Activated B cell treated with CpG ODN at 0.5 μM for 24 hours (primary cell): ENCODE measurements at places on chromosomes 2 and 18. TPM values are rescaled to one million over a fixed set of nuclear protein-coding genes. Genes with fewer than 3 reads are reported as not detected.

- DNase-seq: no peak
- H3K36me3 ChIP-seq: no peaks in the 10 kb centered on the region
- no peak overlapping the region for H3K27ac ChIP-seq
Measured at GRCh38 chr18:10015941-10016819, 102.4 kb downstream of the VAPA start.

DNA sequence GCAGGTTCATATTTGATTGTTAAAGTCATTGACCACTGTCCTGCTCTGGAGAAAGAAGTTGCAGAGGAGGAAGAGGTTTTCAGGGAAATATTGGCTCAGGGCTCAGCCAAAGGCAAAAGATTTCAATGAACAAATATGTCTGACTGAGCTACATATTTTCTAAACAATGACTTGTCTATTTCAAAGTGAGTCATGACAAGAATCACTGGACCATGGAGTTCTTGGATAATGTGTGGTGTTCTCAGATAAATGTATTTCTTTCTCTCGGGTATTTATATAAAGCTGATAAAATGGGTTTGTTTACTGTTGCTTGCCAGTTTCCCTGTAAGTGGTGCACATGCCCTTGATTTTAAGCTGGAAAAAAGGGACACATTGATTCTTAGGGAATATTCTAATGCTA lies 34.3 kb upstream of the RMP24 start:
- no peaks in the 10 kb centered on the region for H3K36me3 ChIP-seq
- H3K4me3 ChIP-seq: no peak overlapping the region
- peaks cover 9% of the 10 kb centered on the region for H3K27me3 ChIP-seq
- H3K27ac ChIP-seq: no peak overlapping the region
- no peaks in the 10 kb centered on the region for H3K4me1 ChIP-seq

GRCh38 chr18:51767293-51767692 lies 569.8 kb upstream of the MEX3C start:
- no peak overlapping the region for H3K27ac ChIP-seq
- H3K27me3 ChIP-seq: no peaks in the 10 kb centered on the region
- no peaks in the 10 kb centered on the region for H3K36me3 ChIP-seq
- H3K4me3 ChIP-seq: no peak overlapping the region
- no peak for DNase-seq
- H3K4me1 ChIP-seq: no peaks in the 10 kb centered on the region

DNA sequence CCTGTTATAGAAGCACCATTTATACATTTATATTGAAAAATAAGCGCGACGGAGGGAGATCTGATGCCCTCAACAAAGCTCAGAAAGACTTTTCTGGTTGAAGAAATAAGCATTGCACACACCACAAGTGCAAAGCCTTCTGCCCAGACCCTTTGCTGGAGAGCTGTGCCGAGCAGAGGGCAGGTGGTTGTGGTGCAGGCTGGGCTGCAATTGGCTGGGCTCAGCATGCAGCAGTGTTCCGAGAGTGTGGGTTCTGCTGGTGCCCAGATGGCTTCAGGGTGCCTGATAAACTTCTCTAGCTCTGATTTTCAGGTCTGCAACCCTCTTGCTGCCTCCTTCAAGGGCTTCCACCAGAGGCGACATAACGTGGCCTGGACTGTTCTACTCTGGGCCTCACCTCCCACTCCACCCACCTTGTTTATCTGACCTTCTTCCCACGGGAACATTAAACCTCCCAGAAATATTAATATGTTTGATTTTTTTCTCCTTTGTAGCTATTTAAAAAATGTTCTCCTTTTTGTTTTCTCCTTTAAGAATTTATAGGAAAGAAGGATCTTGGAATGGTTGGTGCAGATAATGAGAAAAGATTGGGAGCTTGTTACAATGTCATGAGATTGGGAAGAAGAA lies 113.6 kb upstream of the ITGA6 start:
- no peaks in the 10 kb centered on the region for H3K4me1 ChIP-seq
- no peaks in the 10 kb centered on the region for H3K36me3 ChIP-seq
- no peak overlapping the region for H3K27ac ChIP-seq

LHCGR gene
- not detected in 2 replicates for total RNA-seq

DNA sequence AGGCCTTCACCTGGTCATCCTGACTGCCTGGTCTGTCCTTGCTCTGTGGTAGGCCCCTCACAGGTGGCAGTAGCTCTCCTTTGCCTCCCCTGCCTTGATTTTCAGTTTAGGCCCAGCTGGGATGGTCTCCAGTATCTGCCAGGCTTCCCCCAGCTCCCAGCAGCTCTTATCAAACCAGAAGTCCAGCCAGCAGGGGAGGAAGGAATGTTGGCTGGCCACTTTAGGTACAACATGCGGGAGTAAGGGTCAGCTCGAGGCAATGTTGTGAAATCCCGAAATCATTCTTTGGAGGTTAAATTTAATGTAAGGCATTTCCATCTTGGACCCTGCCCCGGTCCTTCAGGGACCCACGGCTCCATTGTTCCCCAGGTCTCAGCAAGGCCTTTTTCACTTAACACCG lies 16.8 kb downstream of the ATP6V1C2 start:
- peaks cover 6% of the 10 kb centered on the region for H3K4me1 ChIP-seq
- H3K4me3 ChIP-seq: no peak overlapping the region
- no peaks in the 10 kb centered on the region for H3K36me3 ChIP-seq
- no peak for DNase-seq
- H3K27me3 ChIP-seq: no peaks in the 10 kb centered on the region
- H3K27ac ChIP-seq: no peak overlapping the region

LIMS4 gene
- total RNA-seq: 0.47 TPM in 1 of 2 replicates, not detected in the other

DNA sequence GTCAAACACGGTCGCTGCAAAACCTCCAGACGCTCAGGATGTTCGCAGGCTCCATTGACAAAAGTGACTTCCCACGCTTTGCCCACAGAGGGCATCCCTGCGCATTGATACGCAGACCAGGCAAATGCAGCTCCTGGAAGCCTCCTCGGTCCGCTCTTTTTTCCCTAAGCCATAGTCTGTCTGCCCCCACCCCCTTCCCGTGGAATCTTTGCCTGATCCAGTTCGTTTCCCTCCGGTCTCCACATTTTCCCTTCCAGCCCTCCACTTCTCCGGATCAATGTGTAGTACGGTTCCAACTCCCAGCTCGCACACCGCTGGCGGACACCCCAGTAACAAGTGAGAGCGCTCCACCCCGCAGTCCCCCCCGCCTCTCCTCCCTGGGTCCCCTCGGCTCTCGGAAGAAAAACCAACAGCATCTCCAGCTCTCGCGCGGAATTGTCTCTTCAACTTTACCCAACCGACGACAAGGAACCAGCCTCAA lies at the start of gene DCC:
TSS of gene DCC (plus strand) at position 307 of the 481 bp plus-strand sequence. CDS start 591 bp downstream, outside the sequence.
- DNase-seq: no peak
- H3K27me3 ChIP-seq: peaks cover 25% of the 10 kb centered on the region
- H3K4me3 ChIP-seq: no peak within 1 kb of the TSS
- no peaks in the 10 kb centered on the region for H3K4me1 ChIP-seq

DNA sequence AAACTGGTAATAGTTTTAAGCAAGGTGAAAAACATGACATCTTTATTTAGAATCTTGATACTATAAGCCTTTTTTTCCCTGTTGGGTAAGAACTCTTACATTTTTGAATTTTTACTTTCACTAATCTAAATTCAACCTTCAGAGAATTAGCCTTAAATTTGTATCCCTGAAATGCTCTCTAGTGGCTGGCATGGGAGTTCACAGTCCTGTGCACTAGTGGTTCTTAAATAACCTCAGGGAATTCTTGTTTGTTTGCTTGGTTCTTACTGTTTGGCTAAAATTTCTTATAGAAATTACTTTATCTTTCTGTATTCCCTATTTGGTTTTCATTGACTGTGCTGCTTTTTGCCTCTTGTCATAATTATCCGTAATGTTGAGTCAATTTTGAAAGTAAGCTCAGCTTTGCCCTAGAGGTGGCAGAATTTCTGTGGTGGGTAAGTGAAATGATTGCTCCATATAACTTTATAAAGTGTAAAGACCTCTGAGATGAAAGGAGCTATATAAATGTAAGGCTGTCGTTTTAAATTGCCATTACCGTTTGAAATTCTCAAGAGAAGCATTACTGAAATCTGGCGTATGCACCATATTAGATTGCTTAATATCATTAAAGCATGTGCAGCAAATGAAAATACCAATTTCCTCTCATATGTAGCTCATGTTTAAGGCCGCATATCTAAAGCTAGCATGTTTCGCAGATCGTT lies 391.3 kb upstream of the FIGN start:
- no peak overlapping the region for H3K4me3 ChIP-seq
- no peaks in the 10 kb centered on the region for H3K36me3 ChIP-seq
- H3K27ac ChIP-seq: no peak overlapping the region
- H3K27me3 ChIP-seq: no peaks in the 10 kb centered on the region
- no peaks in the 10 kb centered on the region for H3K4me1 ChIP-seq

KLHL29 gene
- 1.3 and 2.5 TPM in 2 replicates for total RNA-seq

PRLH gene
- total RNA-seq: not detected in 2 replicates

- H3K36me3 ChIP-seq: no peaks in the 10 kb centered on the region
- no peak overlapping the region for H3K27ac ChIP-seq
- no peak for DNase-seq
- H3K4me1 ChIP-seq: no peaks in the 10 kb centered on the region
- H3K4me3 ChIP-seq: no peak overlapping the region
Measured at GRCh38 chr2:239017491-239018098, 169.7 kb downstream of the TWIST2 start.

GRCh38 chr2:197628043-197628500 lies 47.3 kb downstream of the RFTN2 start:
- H3K27ac ChIP-seq: no peak overlapping the region
- H3K36me3 ChIP-seq: no peaks in the 10 kb centered on the region
- no peaks in the 10 kb centered on the region for H3K4me1 ChIP-seq
- no peak overlapping the region for H3K4me3 ChIP-seq

DNA sequence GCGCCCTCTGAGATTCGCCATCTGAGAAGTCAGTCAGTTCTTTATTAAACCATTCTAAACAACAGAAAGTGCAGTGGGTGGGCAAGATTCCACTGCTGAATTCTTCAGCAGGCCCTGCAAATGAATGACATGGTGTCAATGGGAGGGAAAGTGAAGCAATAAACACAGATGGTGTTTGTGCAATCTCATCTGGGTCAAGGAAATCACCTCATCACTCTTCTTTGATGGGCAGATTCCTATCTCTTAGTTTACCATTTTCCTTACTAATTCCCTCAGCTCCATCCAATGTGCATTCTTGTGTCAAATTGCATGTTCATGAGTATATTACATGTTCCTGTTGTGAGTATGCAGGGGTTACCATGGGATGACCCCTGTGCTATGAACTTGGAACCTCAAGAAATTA lies 100.7 kb upstream of the CYP1B1 start:
- H3K36me3 ChIP-seq: no peaks in the 10 kb centered on the region
- no peak overlapping the region for H3K4me3 ChIP-seq
- no peaks in the 10 kb centered on the region for H3K4me1 ChIP-seq
- no peak overlapping the region for H3K27ac ChIP-seq
- no peak for DNase-seq
- peaks cover 15% of the 10 kb centered on the region for H3K27me3 ChIP-seq

- no peaks in the 10 kb centered on the region for H3K36me3 ChIP-seq
- peaks cover 43% of the 10 kb centered on the region for H3K4me1 ChIP-seq
- H3K27me3 ChIP-seq: peaks cover 10% of the 10 kb centered on the region
- DNase-seq: no peak
- no peak overlapping the region for H3K27ac ChIP-seq
Measured at GRCh38 chr18:63102941-63103744, 216.4 kb downstream of the BCL2 start.

ACADL gene
- total RNA-seq: not detected in 2 replicates

DNA sequence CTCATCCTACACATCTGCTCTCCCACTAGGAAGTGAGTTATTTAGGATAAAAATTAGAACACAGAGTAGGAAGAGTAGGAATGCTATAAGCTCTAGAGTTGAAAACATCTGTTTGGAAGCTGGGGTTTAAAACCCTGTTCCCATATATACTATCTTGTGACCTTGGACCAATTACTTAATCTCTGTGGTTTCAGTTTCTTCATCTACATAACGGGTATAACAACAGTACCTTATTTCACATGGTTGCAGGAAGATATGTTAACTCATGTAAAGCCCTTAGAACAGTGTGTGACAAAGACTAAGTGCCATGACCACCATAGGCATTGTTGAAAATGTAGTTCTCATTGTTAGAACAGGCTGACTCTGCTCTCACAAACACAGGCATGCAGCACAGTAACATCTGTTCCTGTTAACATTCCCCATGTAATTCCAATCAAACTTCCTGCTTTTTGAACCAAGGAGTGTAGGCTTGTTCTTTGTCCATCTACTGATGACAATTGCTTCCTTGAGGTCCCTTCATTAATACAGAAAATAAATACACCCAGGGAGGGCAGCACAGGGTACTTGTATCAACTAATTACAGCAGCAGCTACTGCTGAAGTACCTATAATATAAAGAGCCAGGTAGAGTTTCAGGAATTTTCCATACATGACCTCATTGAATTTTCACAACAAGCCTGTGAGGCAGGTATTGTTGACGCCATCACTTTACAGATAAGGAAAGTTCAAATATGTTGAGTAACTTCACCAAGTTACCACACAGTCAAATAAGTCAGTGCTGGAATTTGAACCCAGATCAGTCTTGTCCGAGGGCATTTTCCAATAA lies 204.2 kb downstream of the L3MBTL4 start:
- H3K27ac ChIP-seq: no peak overlapping the region
- H3K4me1 ChIP-seq: no peaks in the 10 kb centered on the region
- H3K4me3 ChIP-seq: no peak overlapping the region
- H3K27me3 ChIP-seq: no peaks in the 10 kb centered on the region
- H3K36me3 ChIP-seq: peaks cover 3% of the 10 kb centered on the region

DNA sequence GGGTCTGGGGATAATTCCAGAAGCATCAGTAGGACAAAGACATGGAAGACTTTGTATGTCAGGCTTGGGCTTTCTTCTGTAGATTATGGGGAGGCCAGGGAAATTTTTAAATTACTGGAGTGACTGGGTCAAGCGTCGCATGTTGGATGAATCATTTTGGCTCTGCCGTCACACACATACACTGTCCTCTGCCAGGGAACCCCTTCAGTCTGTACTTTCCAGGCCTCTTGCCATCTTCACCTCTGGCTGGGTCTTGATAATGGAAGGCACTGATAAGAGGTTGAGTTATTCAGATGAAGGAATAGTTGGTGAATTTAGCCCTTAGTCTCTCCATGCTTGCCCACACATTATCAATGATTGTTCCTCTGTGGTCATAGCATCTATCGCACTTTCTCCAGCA lies 895.1 kb upstream of the CELF4 start:
- H3K27ac ChIP-seq: no peak overlapping the region
- no peaks in the 10 kb centered on the region for H3K27me3 ChIP-seq
- H3K36me3 ChIP-seq: no peaks in the 10 kb centered on the region
- no peak overlapping the region for H3K4me3 ChIP-seq

- H3K27ac ChIP-seq: no peak overlapping the region
- H3K4me3 ChIP-seq: no peak overlapping the region
- no peaks in the 10 kb centered on the region for H3K4me1 ChIP-seq
- DNase-seq: no peak
Measured at GRCh38 chr2:162007447-162008040, 66.5 kb downstream of the DPP4 start.

- no peaks in the 10 kb centered on the region for H3K36me3 ChIP-seq
- H3K27me3 ChIP-seq: no peaks in the 10 kb centered on the region
- no peak overlapping the region for H3K4me3 ChIP-seq
- H3K27ac ChIP-seq: no peak overlapping the region
- H3K4me1 ChIP-seq: no peaks in the 10 kb centered on the region
Measured at GRCh38 chr2:57156231-57156924, 890.2 kb upstream of the VRK2 start.

DNA sequence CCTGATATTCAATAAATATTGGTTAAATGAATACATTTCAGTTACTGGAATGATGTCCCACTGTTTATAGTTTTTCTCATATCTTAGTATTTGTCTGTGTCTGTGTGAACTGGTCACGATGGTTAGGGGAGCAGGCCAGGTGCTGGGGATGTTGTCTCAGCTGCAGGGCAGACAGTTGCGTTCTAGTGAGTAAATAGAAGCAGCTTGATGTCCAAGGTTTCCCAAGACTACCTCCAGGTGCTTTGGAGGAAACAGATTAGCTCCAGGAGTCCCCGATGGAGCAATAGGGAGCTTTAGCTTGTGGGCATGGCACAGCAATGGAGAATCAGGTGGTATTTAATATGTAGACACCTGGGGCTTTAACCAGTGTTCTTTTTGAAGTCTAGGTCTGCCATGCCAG lies 75.5 kb downstream of the GULP1 start:
- H3K4me1 ChIP-seq: no peaks in the 10 kb centered on the region
- no peak for DNase-seq
- H3K36me3 ChIP-seq: no peaks in the 10 kb centered on the region
- H3K27ac ChIP-seq: no peak overlapping the region
- H3K27me3 ChIP-seq: no peaks in the 10 kb centered on the region
